Left kidney (tissue), 8 donors: ENCODE measurements at places on chromosomes 4 and X. TPM values are rescaled to one million over a fixed set of nuclear protein-coding genes. Genes with fewer than 3 reads are reported as not detected.
A peak's percentile ranks its signal among the peaks of the same experiment; 100 is the strongest.

GRCh38 chrX:138897621-138898492 lies 186.3 kb upstream of the FGF13 start:
- DNase-seq = no peak

- DNase-seq = peak; percentile 42
Observed at GRCh38 chr4:24607334-24607733, 23.0 kb upstream of the DHX15 start.

- no peak for DNase-seq
Observed at GRCh38 chr4:176964116-176964691, 171.5 kb upstream of the VEGFC start.

DNA sequence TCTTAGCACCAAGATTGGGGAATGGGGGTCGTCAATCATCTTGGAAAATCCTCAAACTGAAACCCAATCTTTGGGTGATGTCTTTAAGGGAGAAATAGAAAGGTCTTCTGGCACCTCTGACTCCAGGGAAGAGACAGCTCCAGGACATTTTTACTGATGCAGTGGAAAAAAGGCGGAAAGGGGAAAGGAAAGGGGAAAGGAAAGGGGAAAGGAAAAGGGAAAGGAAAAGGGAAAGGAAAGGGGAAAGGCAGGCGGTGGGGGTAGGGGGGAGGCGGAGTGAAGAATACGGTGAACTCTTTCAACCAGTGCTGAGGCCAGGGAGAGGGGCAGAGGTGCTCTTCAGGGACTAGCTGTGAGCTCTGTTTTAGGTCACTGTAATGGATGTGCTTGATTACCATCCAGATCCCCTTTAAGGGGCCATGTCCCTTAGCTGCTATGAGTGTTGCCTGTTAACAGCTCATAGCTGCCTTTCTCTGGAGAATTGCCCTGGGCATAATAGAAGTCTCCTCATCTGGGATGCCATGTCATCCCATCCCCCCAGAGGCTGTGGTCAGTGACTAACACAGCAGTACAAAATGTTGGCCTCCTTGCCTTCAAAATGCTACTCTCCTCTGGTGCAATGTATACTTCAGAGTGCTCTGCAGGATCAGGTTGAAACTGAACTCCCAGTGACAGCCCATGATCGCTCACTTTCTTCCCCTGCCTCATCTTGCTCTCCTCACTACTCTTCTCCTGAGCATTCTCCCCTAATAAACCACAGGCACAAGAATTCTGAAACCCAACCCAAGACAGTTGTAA lies 92.4 kb upstream of the AP1S2 start:
- DNase-seq = no peak

GRCh38 chrX:83508526-83509253 lies 600 bp downstream of the POU3F4 start:
- DNase-seq = no peak

PF4V1 gene
- polyA plus RNA-seq = not detected

DGKK gene
- polyA plus RNA-seq = 13.0 TPM

DNA sequence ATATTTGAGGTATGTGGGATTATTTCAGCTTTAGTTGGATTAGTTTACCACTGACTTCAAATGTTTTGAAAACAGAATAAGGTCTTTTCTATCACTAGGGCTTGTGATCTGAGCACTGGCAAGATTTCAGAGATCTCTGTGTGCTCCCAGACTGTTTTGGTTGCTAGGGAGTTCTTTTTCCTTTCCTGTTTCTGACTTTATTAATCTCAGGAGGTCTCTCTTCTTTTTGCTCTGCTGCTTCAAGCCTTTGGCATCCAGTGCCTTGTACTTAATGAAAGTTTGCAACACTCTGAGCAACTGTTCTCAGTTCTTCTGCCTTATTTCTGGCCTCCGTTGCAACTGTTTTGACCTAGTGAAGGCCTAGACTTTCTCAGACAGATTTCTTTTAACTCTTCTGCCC lies 32.1 kb upstream of the PAQR3 start:
- DNase-seq = no peak

DNA sequence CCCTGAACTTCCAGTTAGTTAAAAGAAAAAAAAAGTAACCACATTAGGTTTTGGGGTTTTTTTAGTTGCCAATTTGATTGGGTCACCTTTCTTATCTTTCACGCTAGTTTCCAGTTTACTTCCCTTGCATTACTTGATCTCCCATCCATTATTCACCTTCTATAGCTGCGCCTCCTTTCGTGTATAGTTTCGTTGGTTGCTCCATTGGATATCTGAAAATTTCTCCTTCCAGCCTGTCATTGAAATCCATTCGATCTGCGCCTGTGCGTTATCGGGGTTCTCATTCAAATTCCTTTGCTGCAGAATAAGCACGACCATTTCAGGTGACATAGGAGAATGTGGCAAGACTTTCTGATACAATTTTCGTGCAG lies 764 bp downstream of the TRAPPC11 start:
- DNase-seq = no peak

DNA sequence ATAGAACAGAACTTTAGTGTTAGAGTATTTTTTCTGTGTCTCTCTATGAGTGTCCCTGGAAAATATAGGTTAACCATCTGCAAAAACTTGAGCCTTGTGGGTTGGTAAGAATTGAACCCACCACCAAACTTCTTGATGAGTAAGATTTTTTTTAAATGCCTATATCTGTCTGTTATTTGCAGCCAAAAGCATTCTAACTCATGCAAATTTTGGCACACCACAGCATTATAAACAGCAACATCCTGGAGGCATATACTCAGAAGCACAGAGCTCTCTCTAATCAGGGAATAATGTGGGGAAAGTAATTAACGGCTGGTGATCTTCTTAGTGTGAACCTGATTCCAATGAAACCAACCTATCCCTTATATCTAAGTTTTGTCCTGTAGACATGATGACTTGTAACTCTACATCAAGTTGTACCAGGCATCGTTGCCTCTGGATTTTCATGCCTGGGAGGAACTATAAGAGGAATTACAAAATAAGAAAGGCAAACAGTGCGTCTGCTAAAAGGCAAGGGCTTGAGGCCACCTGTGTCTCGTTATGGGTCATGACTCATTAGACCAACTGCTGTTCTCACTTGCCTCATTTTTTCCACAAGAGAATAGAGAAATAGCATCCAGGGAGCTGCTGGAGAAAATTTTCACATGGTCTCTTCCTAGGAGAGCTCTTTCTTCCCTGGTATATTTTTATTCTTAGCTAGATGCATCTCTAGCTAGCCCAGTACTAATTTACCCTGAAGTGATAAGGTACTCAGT lies 202.4 kb downstream of the CHIC2 start:
- DNase-seq = no peak

SOWAHB gene
- 5.0 TPM for polyA plus RNA-seq

GRCh38 chrX:78958419-78959116 lies 13.4 kb downstream of the P2RY10 start:
- no peak for DNase-seq

GRCh38 chrX:8783097-8783713 lies 18.0 kb downstream of the FAM9A start:
- peak; percentile 6 for DNase-seq

GRCh38 chr4:52299120-52299519 lies 248.0 kb downstream of the SPATA18 start:
- DNase-seq = no peak

GRCh38 chrX:37367946-37368345 lies 18.8 kb downstream of the PRRG1 start:
- DNase-seq = no peak

GRCh38 chr4:174222266-174222872 lies 61.1 kb downstream of the FBXO8 start:
- no peak for DNase-seq

CENPE gene
- polyA plus RNA-seq = 20.6 TPM
